Fibroblast of skin of right biceps (primary cell): ENCODE measurements at places on chromosomes 7 and 10.
A peak's percentile ranks its signal among the peaks of the same experiment; 100 is the strongest.

GRCh38 chr10:110684800-110685446 is 40.8 kb downstream of the RBM20 start:
- peak; percentile 17 for DNase-seq

DNA sequence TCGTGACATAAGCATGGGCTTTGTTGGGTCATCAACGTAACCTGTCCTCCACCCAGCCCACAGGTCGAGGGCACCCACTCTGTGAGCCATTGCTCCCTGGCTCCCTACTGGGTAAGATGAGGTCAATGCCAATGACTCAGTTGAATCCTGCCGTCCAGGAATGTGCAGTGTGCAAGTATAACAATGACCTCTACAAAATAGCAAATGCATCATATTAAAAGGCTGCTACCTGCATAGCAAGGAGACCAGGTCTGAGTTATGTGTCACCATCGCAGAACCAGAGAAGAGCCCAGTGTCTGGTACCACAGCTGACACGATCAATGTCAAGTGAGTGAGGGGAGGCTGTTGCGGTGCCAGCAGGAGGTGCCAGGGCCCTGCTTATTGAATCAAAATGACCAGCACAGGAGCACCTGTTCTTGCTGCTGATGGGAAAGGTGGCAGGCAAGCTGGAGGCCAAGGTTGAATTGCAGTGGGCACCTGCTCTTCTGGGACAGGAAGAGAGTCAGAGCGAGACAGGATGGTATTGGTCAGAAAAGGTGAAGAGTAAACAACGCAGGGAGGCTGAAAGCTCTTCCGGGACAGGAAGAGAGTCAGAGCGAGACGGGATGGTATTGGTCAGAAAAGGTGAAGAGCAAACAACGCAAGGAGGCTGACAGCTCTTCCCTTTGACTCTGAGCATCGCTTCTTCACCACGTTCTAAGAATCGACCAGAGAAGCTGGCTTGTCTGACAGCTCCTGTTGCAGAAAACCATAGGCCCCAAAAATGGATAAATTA is 108.7 kb upstream of the ADAM12 start:
- DNase-seq, result no peak

DNA sequence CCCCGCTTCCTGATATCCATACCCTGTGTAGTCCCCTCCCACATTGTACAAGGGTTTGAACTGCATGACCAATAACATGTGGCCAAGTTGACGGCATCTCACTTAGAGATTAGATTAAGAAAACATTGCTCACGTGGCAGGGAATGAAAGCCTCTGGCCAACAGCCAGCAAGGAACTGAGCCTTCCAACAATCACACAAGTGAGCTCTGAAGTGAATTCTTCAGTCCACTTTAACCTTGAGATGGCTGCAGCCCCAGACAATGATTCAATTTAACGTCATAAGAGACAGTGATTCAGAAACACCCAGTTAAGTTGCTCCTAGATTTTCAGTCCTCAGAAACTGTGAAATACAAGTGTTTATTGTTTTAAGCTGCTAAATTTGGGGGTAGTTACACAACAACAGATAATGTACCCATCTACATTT is 165.9 kb upstream of the PLXNA4 start:
- DNase-seq, result peak; percentile 95

GRCh38 chr10:75292794-75293445 is 57.2 kb upstream of the COMTD1 start:
- DNase-seq, result no peak

DNA sequence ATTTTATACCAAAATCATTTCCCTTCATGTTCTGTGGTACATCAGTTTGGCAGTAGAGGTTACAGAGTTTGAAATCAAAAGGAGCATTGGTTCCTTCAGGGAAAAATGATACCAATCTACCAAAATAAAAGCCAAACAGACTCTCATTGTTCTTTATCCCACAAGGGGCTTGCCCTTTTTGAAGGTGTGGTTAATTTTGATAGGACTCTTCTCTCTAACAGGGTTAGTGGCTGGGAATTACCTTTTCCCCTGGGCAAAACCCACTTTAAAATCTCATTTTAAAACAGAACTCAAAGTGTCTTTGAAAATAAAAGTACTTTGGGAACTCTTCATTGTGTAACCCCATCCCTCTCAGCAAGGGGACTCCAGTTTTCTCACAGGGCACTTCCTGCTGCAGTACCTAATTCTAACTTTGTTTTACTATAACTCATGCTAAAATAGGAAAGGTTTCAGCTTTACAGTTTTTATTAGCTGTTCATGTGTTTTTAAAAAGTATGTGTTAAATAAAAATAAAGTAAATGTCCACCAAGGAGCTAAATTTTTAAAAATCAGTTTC is 30.6 kb downstream of the SMNDC1 start:
- no peak for DNase-seq

GRCh38 chr10:5897053-5897340 is 7.0 kb downstream of the FBH1 start:
- DNase-seq, result no peak

DNA sequence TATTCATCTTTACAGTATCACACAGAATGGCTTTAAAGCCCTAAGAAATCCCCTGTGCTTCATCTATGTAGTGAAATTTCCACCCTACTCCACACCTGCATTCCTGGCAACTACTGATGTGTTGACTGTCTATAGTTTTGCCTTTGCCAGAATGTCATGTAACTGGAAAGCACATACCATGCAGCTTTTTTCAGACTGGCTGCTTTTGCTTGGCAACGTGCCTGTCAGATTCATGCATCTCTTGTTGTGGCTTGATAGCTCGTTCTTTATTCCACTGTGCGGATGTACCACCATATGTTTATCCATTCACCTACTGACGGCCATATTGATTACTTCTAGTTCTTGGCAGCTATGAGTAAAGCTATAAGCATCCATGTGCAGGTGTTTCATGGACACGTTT is 30.6 kb downstream of the RBM17 start:
- DNase-seq, result peak; percentile 16

GRCh38 chr7:128885370-128886187 is 22.9 kb downstream of the ATP6V1F start:
- DNase-seq, result no peak

DNA sequence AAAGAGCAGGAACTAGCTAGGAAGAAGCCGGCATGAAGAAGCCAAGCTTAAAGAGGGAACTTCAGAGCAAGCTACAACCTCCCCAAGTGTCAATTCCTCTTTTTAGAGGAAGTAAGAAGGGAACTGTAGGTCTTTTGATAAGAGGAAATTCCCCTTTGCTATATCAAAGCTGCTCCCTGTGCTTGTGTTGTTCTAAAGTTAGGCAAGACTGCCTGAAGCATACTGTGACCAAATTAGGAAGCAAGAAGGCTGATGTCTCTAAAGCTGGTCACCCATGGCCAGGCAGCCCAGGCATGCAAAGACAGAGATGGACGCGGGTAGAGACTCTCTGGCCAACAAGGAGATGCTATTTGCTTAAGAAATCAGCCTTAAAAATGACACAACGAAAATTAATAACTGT is 87.9 kb downstream of the RNF216 start:
- DNase-seq, result peak; percentile 80

GRCh38 chr10:29634764-29635625 is at the start of gene SVIL:
TSS of gene SVIL (minus strand) at chr10:29634971. CDS start at chr10:29555058, 79,913 bp downstream.
- peak; percentile 51 for DNase-seq

GRCh38 chr10:22618078-22618785 is 96.1 kb downstream of the PIP4K2A start:
- peak; percentile 78 for DNase-seq

- DNase-seq, result no peak
Observed at GRCh38 chr7:135159359-135160085, 11.0 kb downstream of the CYREN start.

DNA sequence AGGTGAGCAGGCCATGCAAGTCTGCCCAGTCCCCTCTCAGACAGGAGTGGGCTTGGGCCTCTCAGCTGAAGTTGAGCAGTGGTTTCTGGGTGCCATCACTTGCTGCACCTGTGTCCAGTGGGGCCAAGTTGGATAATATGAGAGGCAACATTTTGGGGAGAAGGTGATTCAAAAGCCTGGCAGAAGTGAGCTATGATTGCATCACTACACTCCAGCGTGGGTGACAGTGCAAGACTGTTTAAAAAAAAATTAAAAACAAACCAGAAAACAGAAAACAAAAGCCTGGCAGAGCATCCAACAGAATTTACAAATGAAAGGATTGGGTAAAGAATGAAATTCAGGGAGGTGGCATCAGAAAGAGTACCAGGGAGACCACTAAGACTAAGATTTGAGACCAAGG is 121.5 kb upstream of the LAMB4 start:
- no peak for DNase-seq

DNA sequence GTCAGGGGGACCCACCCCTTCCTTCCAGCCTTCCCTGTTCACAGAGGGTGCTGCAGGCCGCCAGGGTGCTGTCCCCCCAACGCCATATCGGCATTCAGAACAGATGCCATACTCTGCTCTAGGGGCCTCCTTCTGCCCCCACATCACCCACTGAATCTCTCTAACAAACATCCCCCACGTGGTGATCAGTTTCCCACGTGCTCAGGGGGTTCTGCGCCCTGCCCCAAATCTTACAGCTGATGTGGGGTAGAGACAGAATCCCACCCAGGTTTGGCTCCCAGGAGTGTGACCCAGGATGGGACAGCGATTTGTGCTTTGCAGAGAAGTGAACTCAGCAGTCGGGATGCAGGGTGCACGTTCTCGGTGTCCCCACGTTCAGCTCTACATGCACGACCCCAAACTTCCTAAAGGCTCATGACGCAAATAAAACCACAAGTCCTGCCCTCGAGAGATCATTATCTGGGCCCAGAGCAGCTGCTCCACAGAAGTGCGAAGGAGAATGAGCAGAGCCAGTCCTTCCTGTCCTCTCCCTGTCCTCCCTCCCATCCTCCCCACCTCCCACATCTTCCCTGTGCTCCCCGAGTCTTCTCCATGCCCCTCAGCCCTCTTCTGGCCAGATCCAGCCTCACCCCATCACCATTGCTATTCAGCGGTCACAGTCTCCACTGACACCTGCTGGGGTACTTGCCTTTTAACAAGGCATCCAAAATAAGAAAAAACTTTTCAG is 423.4 kb downstream of the DNAJB6 start:
- DNase-seq, result no peak

GRCh38 chr7:131546126-131546525 is 10.3 kb downstream of the PODXL start:
- DNase-seq, result no peak

DNA sequence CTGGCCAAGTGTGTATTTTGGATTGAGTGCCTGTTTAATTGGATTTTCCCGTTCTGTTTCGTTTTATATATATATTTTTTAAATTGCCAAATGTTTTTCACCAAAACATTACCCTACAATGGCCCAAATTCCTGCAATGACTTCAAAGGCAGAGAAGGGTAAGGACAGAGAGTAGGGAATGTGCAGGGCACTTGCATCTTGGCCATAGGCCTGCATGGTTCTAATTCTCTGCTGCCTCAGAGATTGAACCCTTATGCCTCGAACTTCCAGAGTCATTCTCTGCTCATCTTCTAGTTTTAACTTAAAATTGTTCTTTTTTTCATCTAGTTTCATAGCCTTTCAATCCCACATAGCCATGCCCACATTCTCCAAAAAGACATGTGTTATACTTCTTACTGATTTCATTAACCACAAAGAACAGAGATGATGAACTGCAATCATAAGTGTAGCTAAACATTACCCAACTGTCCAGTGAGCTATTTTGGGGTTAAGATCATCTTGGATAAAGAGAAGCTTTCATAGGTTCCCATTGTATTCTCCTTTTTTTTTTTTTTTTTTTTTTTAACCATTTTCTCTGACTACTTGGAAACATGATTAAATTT is 177.6 kb downstream of the PLXDC2 start:
- DNase-seq, result peak; percentile 31

- DNase-seq, result no peak
Observed at GRCh38 chr10:55627501-55628051, 733.5 kb downstream of the ZWINT start.

- peak; percentile 92 for DNase-seq
Observed at GRCh38 chr7:47285860-47286491, 295.9 kb downstream of the TNS3 start.

DNA sequence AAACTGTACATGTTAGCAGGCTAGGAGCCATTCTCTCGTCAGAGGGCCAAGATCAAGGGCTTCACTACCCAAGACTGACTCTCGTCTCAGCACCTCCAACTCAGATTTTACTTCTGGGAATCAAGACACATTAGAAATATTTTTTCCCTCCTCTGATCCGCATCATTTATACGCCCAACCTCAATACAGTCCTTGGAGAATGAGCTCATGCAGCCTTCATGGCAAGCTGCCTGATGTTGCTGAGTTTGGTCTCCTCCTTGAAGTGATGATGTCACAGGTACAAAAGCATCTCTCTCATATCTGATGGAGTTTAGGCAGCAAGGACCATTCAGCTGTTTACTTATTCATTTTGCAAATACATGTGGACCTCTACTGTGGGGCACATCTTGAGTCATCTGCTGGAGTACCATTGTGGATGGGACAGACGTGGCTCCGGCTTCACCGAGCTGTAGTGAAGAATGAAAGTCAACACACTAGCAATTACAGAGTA is 114.0 kb downstream of the BMPER start:
- DNase-seq, result peak; percentile 72

- peak; percentile 22 for DNase-seq
Observed at GRCh38 chr10:71696628-71697326, 22.8 kb downstream of the C10orf105 start.

- peak; percentile 62 for DNase-seq
Observed at GRCh38 chr10:98308669-98309365, 40.8 kb upstream of the LOXL4 start.

DNA sequence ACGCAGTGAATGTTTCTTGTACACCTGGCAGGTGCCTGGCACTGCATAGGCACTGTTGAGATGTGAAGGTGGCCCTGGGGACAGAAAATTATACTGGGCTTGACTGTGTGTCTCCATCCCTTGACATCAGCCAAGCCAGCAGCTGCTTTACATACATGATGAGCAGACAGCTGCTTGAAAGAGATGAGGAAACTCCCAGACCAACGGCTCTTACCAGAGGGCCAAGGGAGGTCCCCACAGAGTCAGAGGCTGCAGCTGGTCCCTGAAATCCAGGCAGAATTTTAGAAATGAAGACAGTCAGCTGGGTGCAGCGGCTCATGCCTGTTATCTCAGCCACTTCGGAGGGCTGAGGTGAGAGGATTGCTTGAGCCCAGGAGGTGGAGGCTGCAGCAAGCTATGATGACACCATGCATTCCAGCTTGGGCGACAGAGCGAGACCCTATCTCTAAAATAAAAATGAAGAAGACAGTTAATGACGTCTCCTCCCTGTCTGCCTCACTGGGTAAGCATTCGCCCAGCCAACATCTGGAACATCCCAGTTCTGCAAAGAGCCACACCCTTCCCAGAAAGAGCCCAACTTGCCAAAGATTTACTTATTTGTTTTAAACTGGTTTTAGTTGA is 17.6 kb downstream of the LIMK1 start:
- DNase-seq, result no peak
